Amniotic stem cell (primary cell): ENCODE measurements at places on chromosomes 5 and 9.
A peak's percentile ranks its signal among the peaks of the same experiment; 100 is the strongest.

- DNase-seq = no peak
Measured at GRCh38 chr9:127360250-127360649, 36.7 kb upstream of the SLC2A8 start.

DNA sequence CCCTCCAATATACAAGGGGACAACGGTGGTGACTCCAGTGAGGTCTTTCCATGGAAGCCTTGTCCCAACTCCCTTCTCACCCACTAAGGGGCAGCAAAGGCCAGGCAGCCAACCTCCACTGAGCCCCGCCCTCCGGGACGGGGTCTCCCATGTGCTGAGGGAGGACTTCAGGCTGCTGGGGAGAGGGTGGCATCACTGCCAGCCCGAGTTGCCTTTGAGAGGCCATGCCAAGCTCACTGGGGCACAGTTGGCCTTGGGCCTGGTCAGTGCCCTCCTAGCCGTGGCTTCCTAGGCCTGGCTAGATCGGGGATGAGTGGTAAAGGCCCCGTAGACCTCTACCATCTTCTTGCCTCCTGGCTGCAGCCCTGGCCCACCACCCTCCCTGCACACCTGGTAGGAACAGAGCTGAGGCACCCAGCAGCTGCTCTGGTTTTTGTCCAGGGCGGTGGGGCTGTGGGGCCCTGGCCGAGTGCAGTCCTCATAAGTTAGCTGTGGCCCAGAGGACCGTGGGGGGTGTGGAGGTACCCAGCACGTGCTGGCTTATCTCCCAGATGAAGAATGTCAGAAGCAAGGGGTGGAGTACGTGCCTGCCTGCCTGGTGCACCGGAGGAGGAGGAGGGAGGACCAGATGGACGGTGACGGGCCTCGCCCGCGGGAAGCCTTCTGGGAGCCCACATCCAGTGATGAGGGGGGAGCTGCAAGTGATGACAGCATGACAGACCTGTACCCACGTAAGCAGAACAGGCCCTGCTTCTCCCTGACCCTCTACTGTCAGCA, 3.2 kb downstream of the SURF2 start:
- no peak for DNase-seq

DNA sequence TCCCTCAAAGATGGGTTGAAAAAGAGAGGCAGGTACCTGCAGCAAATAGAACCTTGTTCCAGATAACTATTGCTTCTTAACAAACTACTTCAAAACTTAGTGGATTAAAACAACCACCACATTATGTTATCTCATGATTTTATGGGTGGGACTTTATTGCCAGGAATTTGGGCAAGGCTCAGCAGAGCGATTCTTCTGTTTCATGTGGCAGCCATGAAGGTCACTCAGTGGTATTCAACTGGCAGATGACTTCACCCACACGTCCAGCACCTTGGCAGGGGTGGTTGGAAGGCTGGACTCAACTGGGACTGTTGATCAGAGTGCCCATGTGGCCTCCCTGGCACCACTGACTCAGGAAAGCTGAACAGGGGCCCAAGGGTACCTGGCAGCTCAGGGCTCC, 112.0 kb downstream of the HSD17B3 start:
- DNase-seq = no peak

- DNase-seq = peak; percentile 34
Measured at GRCh38 chr9:128254855-128255759, 20.7 kb downstream of the GOLGA2 start.

- no peak for DNase-seq
Measured at GRCh38 chr5:89016741-89017303, 133.8 kb upstream of the MEF2C start.

DNA sequence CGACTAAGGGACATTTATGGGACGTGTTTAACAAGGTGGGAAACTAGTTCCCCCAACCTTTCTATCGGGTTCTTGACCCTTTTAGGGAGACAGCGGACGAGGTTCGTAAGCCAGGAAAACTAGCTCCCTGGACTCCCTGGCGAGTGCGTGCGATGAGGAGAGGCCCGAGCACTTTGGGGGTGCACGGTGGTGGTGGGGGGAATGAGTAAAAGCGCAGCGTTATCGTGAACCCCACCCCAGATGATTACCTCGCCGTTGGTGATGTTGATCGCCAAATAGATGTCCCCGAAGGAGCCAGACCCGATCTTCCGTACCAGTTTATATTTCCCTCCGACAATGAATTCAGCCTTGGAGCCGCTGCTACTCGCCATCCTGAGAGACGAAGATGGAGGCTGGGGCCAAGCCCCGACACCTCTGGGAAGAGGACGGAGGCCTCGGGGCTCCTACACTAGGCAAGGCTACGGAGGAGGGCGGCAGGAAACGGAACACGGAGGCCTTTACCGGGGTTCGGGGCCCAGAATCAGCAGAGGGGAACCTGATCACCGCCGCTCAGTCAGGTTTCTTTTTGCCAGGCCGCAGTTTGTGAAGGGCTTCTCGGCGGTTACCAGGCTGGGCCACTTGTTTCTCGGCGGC, 529 bp downstream of the CSNK1A1 start:
- no peak for DNase-seq

DNA sequence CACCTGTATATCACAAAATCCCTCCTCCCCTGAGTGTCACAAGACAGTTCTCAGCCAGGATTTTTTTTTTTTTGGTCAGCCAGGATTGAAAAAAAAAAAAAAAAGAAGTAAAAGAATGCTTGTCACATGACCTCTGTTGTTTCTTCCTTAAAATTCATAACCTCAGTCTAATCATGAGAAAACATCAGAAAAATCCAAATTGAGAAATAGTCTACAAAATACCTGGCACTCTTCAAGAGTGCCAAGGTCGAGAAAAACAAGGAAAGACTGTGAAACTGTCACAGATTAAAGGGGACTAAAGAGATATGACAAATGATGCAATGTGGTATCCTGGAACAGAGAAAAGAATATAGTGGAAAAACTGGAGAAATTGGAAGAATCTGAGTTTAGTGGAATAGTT, 58.5 kb upstream of the SUB1 start:
- DNase-seq = no peak

GRCh38 chr5:168288349-168289245, 2.8 kb upstream of the WWC1 start:
- no peak for DNase-seq

- DNase-seq = no peak
Measured at GRCh38 chr5:95935553-95936100, 26.0 kb downstream of the ELL2 start.

GRCh38 chr5:17224858-17225511, 7.6 kb downstream of the BASP1 start:
- DNase-seq = no peak

DNA sequence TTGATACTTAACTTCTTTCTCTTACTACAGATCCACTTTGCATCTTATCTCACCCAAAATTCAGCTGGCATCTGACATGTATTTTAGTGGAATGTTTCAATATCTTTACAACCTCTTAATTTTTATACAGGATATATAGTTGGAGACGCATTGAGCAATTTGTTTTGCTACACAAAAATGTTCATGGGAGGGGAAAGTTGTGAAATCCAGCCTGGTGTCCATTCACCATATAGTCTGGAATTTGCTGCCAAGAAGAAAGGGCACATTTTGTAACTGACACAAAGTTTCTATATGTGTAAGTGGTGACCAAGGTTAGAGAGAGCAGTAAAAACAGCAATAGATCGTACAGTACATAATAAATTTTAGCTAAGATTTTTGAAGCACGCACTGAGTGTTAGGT, 14.0 kb upstream of the CHD1 start:
- DNase-seq = no peak

DNA sequence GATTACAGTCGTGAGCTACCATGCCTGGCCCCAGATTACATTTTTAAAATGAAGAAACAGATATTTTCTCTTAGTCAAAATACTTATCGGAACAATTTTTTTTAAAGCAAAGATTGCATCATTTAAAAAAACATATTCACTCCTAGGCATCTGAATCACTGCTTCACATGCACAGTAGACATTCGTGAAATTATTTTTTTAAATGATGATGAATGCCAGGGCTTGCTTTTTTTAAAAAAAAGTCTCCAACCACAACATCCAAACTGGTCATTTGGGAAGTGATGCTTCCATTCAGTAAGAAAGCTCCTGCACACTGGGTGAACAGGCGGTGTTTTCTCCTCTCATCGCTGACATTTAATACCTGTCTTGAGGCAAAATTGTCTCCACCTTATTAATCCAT, 223.0 kb upstream of the DMRT1 start:
- peak; percentile 36 for DNase-seq

- no peak for DNase-seq
Measured at GRCh38 chr5:122035913-122036312, 42.1 kb downstream of the LOX start.

DNA sequence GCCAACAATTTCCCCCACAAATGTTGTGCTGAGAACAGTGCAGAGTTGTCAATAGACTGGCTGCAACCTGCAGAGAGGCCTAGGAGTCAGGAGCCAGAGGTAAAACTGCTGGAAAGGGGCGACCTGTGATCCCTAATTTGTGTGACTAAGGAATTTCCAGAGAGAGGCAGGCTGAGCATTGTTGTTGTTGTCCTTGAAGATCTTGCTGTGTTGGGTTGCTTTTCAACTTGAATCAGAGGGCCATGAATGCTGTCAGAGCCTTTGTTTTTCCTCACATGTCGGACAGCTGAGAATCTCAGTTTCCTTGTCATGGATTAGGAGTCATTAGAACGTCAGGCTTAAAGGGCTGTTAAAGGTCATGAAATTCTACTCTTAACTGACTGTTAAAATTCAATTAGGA, 134.6 kb upstream of the ASTN2 start:
- no peak for DNase-seq

GRCh38 chr5:95432779-95433178, 41.6 kb downstream of the FAM81B start:
- DNase-seq = no peak

- DNase-seq = no peak
Measured at GRCh38 chr5:172223901-172224873, 30.2 kb downstream of the EFCAB9 start.

GRCh38 chr9:32136700-32137339, 247.6 kb upstream of the ACO1 start:
- no peak for DNase-seq

- no peak for DNase-seq
Measured at GRCh38 chr5:135272311-135272805, 126.7 kb downstream of the MACROH2A1 start.

- DNase-seq = no peak
Measured at GRCh38 chr5:18305288-18305924, 671.1 kb downstream of the TAF11L14 start.

DNA sequence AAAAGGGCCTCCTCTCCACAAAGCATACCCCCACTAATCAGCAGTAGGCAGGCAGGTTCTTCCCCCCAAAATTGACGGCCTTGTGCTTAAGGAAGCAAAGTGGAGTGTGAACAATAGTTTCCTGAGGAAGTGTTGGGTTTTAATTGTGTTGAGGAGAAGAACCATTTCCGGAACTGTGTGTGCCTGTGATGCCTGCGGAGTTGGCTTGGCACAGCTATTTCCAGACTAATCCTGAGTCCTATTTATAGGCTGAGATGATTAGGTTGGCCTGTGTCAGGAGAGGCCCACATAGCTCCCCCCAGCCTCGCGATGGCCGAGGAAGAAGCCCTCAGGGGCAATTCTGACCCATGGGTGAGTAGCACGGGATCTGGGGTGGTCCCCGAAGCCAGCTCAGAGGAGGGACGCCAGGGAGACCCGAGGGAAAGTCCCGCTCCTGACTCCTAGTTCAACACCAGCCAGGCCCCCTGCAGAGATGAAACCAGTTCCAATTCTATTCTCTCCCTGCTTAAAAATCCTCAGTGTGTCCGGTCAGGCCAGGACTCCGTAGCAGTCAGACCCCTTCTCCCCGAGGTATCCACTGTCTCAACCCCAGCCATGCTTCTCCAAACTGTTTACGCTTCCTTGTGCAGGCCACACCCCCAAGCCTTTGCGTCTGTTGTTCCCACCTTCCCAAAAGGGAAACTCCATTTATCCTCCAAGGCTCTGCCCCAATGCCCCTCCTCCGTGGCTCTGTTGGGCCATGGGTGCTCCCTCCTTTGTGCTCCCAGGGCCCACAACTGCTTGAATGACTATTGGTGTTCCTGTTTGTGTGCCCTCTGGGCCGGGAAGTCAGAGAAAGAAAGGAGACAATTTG, 18.1 kb downstream of the GSN start:
- DNase-seq = peak; percentile 59

DNA sequence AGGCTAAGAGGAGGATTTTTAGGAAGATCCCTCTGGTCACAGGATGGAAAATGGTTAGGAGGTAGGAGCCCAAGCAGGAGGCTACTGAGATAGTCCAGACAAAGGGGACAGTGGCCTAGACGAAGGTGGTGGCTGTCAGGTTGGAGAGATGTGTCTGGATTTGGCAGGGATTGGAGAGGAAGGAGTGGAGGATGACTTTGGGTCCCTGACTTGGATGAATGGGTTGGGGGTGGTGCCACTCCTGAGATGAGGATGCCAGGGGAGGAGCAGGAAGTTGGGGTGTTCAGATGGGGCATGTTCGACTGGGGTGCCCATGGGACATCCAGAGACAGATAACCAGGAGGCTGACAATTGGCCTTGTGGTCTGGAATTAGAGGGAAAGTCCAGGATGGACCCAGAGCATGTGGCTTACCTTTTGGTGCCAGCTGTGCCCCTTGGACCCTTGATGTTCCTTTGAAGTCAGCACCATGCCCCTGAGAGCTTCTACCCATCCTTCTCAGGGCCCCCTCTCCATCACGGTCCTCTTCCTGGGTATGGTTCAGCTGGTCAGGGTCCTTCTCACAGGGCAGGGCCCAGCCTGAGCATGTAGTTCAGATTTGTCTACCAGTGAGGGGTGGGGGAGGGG, 15.1 kb upstream of the IGFBPL1 start:
- DNase-seq = no peak

DNA sequence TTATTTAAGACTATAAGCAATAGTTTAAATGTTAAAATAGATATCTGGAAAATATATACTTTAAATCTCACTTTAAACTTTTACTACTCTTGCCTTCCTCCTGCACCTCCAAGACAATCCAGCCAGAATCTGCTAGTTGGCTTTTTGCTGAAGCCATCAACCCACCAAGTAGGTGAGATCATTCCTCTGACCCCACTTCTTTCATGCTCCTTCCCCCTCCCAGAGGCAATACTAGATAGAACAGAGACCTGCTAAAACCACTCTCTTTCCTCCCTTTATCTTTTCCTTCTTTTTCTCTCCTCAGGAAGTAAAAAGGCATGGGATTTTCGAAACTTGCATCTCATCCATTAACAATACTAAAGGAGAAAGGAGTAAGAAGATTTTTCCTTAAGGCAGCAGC, 30.1 kb upstream of the CAMK4 start:
- DNase-seq = no peak

DNA sequence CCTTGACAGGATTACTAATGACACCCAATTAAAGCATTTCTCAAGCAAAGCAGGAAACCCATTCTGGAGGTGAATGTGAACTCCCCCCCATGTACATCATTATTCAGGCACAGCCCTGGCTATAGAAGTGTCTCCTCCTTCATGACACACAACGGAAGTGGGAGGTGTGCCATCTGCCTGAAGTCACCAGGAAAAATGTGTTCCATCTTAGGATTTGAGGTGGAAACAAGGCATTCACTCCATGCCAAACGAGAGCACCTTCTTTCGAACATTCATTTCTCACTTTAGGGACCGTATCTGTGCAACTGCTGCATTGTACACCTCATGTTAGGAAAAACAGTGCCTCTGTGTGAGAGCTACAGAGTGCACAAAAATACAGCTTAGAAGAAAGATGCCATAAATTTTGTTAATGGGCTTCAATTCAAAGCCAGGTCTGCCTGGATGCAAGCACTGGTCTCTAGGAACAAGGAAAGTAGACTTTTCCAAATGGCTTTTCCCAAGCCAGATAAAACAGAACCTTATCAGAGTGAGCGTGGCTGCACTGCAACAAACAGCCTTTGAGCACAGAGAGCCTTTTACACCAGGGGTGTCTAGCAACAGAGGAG, 19.4 kb downstream of the GOLM1 start:
- no peak for DNase-seq

- DNase-seq = no peak
Measured at GRCh38 chr5:10532421-10532820, 31.4 kb upstream of the ANKRD33B start.

- DNase-seq = no peak
Measured at GRCh38 chr5:88405783-88406182, 137.1 kb upstream of the TMEM161B start.
